ENCODE measurements at places on chromosomes 3 and 15.

DNA sequence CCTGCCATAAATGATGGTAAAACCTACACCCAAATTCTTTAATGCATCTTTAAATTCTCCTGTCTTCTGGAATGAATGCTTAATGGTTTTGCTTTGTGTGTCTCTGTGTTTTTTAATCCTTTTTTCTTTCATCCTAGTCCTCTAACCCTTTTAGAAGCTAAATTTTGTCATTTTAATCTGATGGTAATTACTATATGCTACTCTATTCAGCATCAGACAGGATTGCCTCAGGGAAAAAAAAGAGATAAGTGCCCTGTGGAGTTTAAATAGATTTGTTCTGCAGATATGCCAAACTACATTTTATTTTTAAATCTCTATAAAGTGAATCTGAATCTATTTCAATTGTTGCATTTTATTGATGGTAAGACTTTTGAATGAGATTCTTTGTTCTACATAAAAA is 966.8 kb downstream of the NSUN3 start:
- DNase-seq: no peak

DNA sequence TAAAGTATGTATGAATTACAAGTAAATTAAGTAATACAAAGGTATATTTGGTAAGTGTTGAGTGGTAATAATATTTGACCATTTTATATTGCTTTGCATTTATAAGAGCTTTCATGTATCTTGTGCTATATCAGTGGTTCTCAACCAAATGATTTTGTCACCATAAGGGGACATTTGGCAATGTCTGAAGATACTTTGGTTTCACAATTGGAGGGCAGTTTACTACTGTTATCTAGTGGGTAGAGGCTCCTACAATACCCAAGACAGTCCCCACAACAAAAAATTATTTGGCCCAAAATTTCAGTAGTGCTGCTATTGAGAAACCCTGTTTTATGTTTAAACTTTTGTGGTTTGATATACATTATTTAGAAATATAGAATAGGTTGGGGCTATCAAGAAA is 14.6 kb downstream of the TRPC1 start:
- no peak for DNase-seq

DNA sequence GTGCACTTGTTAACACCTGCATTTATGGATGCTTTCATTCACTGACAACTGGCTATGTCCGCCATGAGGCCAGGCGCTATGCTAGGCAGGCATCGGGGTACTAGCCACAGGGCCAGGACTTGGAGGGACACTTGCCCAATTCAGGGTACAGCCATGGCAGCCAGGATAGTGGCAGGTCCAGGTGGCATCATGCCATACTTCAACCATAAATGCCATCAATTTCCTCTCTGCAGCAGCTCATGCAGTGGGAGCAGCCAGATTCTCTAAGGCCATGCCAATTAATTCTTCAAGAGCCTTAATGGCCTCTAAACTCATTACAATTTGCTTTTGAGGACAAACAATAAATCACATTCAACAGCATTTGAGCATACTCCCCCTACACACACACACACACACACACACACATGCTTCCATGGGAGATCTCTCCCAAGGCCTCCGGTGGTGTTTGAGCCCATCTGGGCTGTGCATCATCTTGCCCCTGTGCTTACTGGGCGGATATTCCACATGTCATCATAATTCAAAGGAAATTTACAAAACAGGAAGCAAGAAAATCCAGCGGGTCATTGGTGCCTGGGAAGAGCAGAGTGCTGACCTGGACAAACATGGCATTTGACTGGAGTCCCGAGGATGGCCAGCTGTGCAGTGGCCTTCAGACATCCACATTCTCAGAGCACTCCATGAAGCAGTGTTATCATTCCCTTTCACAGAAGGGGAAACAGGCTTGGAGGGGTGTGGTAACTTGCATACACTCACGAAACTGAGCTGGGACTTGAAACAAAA is 109.1 kb downstream of the IQSEC1 start:
- DNase-seq: peak; percentile 72

GRCh38 chr15:62895905-62896316 is 146.6 kb upstream of the TPM1 start:
- DNase-seq: no peak

GRCh38 chr3:103730744-103731143 is 1295.9 kb downstream of the ZPLD1 start:
- no peak for DNase-seq

- no peak for DNase-seq
These were observed 226.1 kb downstream of the OCA2 start for GRCh38 chr15:27873039-27873438.

DNA sequence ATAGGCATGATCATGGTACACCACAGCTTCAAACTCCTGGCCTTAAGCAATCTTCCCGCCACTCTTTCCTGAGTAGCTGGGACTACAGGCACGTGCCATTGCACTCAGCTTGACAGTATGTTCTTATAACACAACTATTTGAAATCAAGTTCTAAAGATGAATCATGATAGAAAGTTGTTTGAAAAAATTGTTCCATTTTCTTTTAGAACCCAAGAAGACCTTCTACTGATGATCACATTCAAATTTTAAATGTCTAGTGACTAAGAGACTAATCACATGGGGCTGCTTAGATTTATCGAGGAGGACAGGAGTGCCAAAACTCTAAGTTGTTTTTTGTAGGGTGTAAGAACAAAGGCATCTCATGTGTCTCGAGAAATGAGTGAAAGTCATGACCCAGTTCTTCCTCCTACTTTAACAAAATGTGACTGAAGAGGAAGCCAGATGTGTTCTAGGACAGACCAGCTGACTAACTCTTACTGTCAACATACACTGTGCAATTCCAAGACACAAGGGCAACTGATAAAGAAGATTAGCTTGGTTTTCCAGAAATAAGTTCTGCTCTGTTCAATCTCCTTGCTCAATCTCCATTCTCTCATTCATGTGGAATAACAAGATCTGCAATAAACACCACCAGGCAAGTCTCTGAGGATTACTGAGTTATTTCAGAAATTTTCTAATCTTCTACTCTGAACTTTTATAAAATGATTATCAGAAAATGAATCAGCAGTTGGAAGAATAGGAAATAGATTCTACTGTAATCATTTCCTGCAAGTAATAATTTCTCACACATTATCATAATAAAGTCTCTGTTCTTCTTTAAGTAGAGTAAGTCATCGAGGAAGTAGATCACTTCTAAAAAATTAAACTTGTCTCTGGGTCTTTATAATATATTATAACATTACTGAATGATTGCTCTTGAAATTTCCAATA is 122.6 kb upstream of the CCNL1 start:
- no peak for DNase-seq

DNA sequence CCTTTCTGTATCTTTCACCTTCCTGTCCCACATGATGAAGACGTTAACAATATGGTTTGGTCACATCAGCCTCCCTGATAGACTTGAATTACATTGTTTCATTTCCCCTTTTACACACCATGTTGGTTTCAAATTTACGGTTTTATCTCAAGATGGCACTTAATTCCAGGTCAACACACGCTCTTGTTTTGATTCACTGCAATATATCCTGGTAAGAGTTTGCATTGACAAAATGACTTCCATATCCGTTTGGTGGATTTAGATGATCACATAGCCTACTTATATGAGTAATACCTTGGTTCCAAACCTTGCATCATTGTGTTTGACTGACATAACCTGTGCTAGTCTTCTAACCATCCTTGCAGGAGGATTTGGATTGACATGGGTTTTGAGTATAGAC is 499.4 kb downstream of the ROBO1 start:
- no peak for DNase-seq

GRCh38 chr15:43901495-43901894 is 74.7 kb downstream of the WDR76 start:
- no peak for DNase-seq

- no peak for DNase-seq
These were observed 20.7 kb downstream of the POPDC2 start for GRCh38 chr3:119639494-119640350.

GRCh38 chr3:41102053-41102556 is 97.2 kb upstream of the CTNNB1 start:
- no peak for DNase-seq

Measured in NCI-H774 (cell line).